GM23248 (cell line): ENCODE measurements at places on chromosomes 3 and 15.

DNA sequence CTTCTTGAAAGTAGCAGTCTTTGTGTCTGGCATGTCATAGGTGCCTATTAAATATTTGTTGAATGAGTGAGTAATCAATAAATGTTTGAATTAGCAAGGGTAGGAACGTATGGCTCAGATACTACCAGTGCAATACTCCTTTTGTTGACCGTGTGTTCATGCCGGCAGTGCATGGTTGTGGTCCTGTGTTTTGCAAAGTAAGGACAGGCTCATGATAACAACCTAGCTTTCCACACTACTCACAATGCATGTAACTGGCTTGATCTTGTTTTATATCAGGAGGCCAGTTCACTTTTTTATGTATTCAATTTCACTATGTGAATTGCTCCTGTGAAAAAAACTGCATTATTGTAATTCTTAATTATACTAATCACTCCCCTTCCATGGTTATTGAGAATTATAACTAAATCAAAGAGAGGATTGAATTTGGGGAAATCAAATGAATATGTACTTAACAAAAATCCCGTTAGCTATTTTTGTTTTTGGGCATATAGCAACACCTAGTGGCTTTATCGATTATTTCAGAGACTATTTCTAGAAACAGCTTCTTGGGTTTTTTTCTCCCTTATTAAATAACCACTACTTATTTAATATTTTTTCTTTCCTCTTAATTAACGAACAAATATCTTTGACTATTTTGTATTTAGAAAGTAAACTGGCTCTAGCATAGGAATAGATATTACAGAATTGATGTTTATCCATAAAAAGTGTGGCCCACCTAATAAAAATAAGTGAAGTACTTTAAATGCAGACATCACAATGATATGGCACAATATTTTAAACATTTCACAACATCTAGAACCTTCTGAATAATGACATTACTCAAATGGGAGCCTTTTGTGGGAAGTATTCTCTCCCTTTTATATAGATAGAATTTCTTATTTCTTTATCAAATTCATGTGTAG lies 218.5 kb downstream of the BBX start:
- DNase-seq = peak; percentile 55

- DNase-seq = peak; percentile 82
Observed at GRCh38 chr3:178352326-178353005, 183.8 kb upstream of the KCNMB2 start.

- peak; percentile 44 for DNase-seq
Observed at GRCh38 chr3:127717357-127718244, 44.8 kb downstream of the ABTB1 start.

GRCh38 chr3:181700168-181701087 lies 11.3 kb upstream of the SOX2 start:
- peak; percentile 78 for DNase-seq

GRCh38 chr3:129658110-129658843 lies 51.8 kb upstream of the PLXND1 start:
- no peak for DNase-seq

DNA sequence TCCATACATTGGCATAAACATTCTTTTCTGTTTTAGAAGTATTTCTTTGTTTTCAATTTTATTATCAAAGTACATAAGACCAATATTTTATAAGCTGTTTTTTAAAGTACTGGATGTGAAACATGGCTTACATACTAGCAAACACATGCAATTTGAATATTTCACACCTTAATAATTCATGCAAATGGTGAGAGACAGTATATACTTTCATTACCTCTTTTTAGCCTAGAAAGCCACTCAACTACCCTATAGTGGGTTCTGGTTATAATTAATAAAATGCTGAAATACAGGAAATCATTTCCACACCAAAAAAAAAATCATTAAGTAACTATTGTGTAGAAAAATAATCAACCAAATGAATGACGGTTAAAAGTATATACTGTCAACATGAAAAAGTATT lies 38.5 kb upstream of the MELTF start:
- no peak for DNase-seq

- DNase-seq = no peak
Observed at GRCh38 chr3:146036281-146036680, 124.7 kb downstream of the PLOD2 start.

- DNase-seq = no peak
Observed at GRCh38 chr3:93906245-93906644, 67.5 kb downstream of the PROS1 start.

DNA sequence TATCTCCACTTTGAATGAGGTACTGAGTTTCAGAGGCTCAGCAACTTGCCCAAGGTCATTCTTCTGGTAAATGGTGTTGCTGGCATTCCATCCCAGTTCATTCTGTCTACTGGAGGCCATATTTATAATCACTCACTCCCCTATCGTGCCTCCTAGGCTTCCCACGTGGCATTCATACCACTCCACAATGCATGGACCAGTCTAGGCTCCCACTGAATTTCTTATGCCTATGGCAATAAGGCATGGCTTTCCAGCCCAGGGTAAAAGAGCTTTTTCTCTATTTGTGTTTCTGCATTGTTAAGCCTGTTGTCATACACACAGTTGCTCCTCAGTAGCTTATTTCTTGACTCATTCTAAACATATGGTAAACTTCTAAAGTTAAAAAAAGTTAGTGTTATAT lies 19.9 kb downstream of the BBX start:
- peak; percentile 23 for DNase-seq

DNA sequence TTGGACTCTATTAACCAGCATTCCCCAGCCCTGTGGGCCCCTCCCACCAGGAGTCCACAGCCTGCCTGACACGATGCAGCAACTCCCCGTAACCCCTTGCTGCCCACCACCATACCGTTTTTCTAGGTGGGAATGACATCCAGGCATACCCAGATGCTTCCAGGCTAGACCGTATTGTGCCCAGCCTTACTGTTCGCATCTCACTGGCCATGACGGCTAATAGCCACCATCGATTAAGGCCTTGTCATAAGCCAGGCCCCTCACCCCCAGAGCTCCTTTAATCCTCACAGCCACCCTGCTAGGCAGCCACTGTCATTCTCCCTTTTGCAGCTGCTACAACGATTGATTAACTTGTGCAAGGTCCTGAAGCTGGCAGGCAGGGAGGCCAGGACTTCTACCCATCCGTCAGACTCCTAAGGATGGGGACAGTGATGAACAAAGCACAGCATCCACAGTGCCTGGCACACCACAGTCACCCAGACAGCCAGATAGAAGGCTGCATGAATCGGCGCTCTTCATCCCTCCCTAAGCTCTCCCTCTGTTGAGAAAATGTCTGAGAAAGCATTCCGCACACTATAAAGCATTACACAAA lies 60.0 kb upstream of the FLNB start:
- DNase-seq = no peak

GRCh38 chr3:188268336-188268735 lies 114.4 kb downstream of the LPP start:
- no peak for DNase-seq

DNA sequence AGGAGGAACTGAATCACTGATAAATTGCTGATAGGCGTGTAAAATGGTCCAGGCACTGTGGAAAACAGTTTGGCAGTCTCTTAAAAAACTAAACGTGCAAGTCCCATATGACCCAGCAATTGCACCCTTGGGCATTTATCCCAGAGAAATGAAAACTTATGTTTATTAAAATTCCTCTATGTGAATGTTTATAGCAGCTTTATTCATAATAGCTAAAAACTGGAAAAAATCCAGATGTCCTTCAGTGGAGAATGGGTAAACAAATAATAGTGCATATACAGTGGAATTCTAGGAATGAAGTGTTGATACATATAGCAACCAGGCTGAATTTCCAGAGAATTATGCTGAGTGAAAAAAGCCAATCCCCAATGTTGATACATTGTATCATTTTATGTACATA lies 482.2 kb upstream of the PDZRN3 start:
- DNase-seq = no peak

GRCh38 chr3:101803173-101803782 lies 24.3 kb downstream of the NXPE3 start:
- DNase-seq = peak; percentile 77

DNA sequence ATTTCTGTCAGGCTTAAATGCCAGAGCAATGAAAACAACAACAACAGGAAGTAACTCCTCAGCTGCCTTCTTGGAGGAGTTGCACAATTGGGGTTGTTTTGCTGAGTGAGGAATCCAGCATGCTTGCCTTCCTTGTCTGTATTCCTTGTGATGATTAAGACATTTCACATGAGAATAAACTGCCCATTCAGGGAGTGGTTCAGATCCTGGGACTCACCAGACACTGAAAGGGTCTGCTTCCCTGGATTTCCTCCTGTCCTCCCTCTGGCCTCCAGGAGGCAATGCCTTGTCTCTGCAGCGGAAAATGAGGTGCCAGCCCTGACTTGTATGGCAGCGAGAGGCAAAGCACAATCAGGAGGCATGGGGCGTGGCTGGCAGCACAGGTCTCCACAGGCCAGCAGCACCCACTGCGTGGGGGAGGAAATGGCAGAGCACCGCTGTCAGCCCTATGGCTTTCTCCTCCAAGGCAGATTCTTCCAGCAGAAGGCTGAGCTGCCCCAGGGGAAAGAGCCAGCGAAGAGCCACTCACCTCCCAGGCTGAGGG lies 41.5 kb downstream of the RBP2 start:
- DNase-seq = peak; percentile 70

GRCh38 chr3:168467115-168467714 lies 371.5 kb upstream of the GOLIM4 start:
- DNase-seq = peak; percentile 32

DNA sequence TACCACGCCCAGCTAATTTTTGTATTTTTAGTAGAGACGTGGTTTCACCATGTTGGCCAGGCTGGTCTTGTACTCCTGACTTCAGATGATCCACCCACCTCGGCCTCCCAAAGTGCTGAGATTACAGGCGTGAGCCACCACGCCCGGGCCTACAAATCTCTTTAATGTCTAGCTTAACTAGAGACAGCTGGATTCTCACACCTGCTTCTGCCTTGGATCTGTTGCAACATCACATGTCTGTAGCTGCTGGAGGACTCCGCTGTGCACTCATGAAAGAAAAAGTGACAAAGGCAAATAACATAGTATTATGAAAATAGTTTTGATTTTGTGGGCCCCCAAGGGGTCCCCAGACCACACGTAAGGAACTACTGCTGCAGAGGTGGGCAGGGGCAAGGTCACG lies 85.9 kb downstream of the NCEH1 start:
- DNase-seq = no peak

- peak; percentile 53 for DNase-seq
Observed at GRCh38 chr3:106862067-106862466, 515.2 kb upstream of the CCDC54 start.

GRCh38 chr3:26259176-26259575 lies 363.4 kb upstream of the LRRC3B start:
- DNase-seq = no peak

DNA sequence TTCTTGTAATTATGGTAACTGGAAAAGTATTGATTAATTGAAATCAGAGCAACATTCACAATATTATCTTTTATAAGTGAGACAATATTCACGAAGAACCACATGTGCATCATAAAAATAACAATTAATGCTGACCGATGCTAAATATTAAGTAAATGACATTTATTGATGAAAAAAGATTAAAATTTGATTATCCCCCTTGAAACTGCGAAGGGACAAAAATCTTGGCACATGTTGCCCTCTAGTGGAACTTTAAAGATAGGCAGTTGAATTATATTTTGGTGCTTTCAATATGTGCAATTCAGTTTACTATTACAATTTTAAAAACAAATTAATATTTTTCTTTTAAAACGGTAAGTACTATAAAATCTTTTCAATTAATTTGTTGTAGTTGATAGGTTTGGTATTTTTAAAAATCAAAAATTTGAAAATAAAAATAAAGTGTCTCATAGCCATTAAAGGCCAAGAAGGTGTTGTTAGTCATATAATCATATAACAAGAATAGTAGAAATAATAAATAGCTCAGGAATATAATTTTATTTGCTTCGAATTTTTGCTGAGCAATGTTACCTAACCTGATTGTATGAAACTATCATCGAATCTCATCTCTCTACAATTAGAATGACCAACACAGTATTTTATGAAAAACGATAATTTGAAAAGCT lies 270.2 kb downstream of the ROBO1 start:
- DNase-seq = peak; percentile 50

GRCh38 chr3:126731044-126731443 lies 27.0 kb downstream of the CHCHD6 start:
- no peak for DNase-seq

DNA sequence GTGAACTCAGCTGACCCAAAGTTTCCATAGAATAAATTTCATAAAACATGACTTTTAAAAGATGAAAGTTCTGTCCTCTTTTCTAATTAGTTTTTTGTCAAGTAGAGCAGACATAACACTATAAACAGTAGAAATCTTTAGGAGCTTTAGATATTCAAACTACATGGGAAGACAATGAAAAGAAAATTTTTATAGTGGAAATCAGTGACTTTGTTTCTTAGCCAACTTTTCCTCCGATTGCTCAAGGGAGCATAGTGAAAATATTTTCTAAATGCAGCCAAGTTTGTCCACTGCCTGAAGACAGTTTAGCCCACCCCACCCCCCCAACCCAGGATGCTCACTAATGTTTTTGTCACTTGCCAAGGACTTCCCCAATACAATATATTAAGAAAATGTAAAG lies 114.9 kb downstream of the PLD1 start:
- peak; percentile 13 for DNase-seq

GRCh38 chr3:55471522-55472280 lies 15.4 kb downstream of the WNT5A start:
- no peak for DNase-seq

GRCh38 chr15:50192926-50193620 lies 11.1 kb downstream of the SLC27A2 start:
- DNase-seq = peak; percentile 13

- no peak for DNase-seq
Observed at GRCh38 chr15:59205839-59206622, 612 bp upstream of the LDHAL6B start.

DNA sequence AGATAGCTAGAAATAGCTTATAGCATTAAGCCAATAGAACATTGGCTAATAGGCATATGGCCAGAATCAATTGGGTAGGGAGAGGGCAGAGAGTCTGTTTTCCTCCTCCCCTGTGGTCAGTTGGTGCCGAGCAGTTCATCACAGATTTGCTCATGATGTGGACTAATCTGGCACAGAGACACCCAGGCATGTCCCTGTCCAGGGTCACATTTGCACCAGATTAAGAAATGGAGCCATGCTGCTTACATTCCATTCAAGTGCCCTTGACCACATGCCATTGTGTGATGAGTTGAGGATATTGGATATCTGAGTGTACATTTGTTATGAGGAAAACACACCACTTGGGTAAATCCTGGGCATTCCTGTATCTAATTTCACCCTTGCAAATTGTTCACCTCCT lies 53.4 kb downstream of the USP13 start:
- peak; percentile 10 for DNase-seq

DNA sequence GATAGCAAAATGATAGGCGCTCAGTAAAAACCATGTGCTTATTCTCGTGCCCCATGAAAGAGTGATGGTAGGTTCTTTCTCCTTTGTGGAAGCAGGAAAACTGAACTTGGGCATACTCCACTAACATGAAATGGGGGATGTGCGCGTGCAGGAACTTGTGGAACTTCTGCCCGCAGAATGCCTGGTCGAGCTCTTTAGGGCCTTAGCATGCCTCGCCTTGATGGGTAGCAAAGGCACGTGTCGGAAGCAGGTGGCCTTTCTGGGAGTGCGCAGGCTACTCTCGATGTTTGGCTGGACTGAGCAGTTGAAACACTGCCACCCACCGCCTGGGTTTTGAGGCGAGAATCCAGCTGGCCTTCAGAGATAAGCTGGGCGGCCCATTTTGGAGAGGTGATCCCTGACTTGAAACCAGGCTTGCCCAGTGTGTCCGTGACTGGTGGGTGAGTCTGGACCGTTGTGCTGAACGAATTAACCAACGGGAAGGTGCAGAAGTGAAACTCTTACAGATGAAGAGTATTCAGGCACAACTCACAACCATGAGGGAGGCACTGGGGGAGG lies 842 bp downstream of the PCCB start:
- peak; percentile 75 for DNase-seq

- no peak for DNase-seq
Observed at GRCh38 chr3:140243575-140243974, 308.6 kb downstream of the CLSTN2 start.
